NCI-H2029 (cell line): ENCODE measurements at places on chromosomes 12 and 14.

DNA sequence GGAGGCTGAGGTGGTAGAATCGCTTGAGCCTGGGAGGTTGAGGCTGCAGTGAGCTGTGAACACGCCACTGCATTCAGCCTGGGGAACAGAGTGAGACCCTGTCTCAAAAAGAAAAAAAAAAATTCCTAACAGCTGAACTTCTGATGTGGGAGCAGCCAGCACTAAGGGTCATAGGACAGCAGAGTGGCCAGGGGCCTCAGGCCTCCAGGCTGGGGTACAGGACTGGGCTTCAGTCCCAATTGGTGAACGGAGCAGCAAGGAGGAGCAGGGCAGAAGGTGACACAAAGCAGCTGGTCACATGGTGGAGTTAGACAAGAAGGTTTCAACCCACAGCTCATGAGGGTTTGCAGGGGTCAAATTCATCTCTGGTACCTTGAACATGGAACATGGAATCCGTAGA is 40.8 kb upstream of the NRXN3 start:
- DNase-seq: no peak

DNA sequence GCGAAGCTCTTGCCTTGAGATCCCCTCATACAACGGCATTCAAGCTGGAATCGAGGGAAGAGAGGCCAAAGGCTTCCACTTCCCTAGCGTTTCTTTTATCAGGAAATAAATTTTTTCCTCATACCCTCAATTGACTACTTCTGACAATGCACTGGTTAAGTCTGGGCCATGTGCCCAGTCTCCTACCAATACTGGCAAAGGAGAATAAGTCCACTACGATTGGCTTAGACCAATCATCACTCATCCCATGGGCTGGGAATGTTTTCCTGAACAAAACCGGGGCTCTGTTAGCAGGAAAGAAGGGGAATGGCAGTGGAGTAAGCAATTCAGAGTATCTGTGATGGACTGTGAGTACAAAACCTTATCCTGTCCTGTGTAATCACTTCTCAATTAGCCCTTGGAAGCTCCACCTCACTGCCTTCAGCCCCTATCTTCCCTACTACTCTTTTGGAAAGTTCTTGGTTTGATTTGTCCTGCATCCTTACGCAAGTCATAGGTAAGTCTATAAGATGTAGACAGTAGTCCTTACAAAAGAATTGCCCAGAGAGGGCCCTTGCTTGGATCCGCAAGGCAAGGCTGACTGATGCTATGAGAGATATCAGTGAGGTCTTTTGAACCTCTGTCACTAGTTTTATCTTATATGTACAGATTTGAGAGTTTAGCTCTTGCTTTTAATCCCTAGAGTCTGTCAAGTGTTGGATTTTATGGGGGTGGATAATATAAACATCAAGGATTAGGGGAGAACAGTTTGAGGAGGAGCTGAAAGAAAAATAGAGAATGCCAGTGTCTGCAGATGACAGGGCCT is 36.3 kb upstream of the CDK17 start:
- no peak for DNase-seq

DNA sequence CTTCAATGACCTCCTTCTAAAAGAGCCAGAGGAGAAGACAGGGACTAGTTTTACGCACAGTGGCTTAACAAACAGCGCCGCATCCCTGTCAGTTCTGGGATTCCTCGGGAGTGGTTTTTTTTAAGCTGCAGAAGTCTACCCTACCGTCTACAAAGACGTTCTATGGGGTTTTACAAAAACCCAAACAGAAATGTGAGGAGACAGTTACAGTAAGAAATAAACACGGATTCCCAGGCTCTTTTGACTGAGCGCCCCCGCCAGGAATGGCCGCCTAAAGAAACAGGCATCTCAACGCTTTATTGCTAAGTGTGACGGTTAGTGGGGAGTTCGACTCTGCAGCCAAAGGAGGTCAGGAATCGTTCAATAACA is 484 bp downstream of the ALKBH1 start:
- DNase-seq: no peak

DNA sequence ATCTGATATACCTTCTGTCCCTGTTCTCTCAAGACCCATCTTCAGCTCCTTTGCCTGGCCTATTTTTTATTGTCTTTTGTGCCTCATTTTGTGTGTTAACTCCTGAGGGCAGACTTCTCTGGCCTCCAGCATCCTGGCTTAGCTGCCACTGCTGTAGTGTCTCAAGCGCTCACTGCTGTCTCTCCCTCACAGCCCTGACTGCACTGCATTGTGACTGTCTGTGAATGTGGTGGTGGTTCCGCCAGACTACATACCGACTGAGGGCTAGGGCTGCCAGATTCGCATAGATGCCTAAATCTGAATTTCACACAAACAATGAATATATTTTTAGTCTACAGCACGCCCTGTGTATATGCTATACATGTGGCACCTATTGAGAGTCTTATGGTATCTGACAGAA is 1088.9 kb upstream of the TMEM132C start:
- no peak for DNase-seq

DNA sequence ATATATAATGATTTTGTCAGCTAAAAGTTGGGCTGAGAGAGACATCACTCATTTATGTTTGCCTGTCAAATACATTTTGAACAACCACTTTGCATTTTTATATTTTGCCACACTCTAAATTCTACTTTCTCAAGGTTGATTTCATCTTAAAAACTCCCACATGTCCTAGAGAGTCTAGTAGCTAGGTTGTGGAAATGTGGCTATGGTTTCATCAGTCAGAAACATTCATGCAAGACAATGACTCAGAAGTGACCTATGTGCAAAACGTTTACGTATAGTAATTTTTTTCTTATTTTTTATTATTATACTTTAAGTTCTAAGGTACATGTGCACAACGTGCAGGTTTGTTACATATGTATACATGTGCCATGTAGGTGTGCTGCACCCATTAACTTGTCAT is 27.4 kb upstream of the PRKD1 start:
- DNase-seq: no peak

GRCh38 chr12:38477340-38478090 is 160.9 kb downstream of the ALG10B start:
- no peak for DNase-seq

DNA sequence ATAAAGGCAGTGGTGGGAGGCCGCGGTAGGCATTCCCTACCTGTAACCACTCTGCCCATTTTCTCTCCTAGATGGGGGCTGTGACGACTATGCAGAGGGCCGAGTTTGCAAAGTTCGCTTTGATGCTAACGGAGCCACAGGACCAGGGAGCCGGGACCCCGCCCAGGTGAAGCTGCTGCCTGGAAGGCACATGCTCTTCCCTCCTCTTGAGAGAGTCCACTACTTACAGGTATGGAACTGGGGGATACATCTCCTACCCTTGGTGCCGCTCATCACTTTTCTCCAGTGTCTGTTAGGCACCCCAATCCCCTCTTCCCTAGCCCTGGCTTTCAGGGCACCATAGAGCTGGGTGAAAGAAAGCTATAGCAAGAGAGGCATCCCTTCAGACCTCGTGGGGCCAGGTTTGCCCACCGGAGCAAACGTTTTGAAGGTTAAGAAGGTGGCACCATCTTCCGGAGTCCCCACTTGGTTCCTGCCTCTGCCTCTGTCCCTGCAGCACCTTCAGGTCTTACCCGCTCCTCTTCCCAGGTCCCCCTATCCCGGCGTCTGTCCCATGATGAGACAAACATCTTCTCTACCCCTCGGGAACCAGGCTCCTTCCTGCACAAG is 2.0 kb upstream of the P3H3 start:
- DNase-seq: no peak

DNA sequence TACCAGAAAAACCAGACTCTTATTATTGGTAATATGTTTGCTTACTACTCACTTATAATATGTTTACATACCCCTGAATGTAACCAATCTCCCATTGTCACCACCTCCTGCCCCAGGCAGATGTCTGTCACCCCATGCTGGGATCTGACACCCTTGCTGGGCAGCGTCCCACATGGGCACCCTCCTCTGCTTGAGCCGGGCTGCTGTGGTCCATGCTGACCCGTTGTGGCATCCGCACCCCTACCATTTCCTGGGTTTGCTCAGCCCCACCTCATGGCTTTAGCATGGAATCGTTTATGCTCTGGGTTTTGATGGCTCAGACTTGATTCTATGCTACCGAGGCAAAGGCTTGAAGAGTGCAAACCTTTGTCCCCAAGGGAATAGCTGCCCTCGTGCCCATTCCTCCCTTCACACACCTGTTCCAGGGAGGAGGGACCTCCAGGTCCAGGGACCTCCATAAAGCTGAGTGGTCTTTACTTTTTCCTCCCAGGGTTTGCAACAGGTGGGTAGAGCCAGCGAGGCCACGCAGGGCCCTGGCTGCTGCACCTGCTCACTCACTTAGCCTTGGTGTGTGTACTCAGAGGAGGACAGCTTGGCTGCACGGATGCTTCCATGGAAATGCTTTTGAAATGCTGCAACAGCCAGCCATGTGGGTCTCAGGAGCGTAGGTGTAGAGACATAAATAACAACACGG is 68.7 kb downstream of the PRMT8 start:
- peak; percentile 35 for DNase-seq

DNA sequence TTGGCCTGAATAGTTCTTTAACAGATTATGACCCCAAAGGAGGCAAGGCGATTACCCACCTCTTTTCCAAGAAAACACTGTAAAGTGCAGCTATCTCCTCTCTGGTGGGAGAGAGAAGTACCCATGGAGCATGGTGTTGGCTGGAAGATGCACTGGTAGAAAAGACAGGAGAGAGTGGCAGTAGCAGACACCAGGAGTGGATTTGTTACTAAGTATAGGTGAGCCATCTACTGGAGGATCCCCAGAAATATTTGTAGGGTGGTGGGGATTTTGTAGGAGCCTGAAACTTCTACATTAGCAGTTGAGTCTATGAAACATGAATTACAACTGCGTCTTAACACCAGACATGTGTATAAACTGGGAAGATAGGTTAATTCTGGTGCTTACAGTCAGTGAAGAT is 148.0 kb downstream of the SLC38A4 start:
- no peak for DNase-seq

- no peak for DNase-seq
Observed at GRCh38 chr12:85274315-85274651, 5.7 kb upstream of the ALX1 start.

- no peak for DNase-seq
Observed at GRCh38 chr14:91751719-91752118, 19.8 kb upstream of the CATSPERB start.

GRCh38 chr14:59355091-59355490 is 110.1 kb downstream of the GPR135 start:
- no peak for DNase-seq

- DNase-seq: no peak
Observed at GRCh38 chr14:87158283-87158682, 834.7 kb downstream of the GALC start.

DNA sequence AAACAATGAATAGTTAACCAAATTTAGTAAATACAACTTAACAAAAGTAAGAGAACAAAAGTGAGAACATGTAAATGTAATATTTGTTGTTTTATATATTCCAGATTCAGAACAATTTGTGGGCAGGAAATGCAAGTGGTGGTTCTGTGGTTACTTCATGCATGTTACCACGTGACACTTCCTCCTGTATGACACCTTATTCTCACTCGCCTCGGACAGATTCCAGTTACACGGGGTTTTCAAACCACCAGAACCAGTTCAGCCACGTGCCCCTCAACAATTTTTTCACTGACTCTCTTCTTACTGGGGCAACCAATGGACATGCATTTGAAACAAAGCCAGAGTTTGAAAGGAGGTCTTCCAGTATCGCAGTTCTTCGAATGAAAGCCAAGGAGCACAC is 21.0 kb downstream of the ALX1 start:
- DNase-seq: no peak

GRCh38 chr12:94710933-94711332 is 60.6 kb upstream of the TMCC3 start:
- no peak for DNase-seq

DNA sequence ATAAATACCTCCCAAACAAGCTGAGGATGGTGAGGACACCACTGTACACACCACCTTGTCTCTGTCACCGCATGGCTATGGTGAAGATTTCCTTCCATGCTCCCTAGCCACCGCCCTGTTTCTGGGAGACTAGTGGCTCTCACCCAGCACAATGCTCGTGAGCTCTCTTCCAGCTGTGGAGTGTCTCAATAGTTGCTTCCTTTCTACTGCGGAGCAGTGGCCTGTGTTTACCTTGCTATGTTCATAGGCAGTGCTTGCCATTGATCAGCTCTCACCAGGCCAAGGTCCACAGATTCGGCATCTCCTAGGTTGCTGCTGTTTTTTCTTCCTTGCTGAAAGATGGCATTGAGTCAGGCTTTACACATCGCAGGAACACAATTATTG is 313.6 kb upstream of the RTL1 start:
- no peak for DNase-seq

DNA sequence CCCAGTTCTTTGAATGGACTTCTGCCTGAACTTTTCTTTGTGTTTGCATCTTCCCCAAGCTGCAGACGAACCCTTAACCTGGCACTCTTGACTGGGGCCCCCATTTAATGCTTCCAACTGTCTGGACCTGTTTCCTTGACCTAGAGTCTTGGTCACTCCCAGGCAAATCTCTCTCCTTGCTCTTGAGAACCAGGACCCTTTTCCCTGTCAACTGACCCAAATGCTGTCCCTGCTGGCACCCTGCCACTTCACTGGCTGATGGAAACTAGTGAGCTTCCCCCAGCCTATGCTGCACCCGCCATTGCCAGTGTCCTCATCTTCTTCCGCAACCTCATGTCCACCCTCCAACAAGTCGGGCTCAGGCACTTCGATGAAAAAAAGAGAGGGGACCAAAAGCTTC is 79.5 kb downstream of the PRIMA1 start:
- no peak for DNase-seq

GRCh38 chr12:122891661-122892525 is 4.0 kb downstream of the VPS37B start:
- DNase-seq: no peak

DNA sequence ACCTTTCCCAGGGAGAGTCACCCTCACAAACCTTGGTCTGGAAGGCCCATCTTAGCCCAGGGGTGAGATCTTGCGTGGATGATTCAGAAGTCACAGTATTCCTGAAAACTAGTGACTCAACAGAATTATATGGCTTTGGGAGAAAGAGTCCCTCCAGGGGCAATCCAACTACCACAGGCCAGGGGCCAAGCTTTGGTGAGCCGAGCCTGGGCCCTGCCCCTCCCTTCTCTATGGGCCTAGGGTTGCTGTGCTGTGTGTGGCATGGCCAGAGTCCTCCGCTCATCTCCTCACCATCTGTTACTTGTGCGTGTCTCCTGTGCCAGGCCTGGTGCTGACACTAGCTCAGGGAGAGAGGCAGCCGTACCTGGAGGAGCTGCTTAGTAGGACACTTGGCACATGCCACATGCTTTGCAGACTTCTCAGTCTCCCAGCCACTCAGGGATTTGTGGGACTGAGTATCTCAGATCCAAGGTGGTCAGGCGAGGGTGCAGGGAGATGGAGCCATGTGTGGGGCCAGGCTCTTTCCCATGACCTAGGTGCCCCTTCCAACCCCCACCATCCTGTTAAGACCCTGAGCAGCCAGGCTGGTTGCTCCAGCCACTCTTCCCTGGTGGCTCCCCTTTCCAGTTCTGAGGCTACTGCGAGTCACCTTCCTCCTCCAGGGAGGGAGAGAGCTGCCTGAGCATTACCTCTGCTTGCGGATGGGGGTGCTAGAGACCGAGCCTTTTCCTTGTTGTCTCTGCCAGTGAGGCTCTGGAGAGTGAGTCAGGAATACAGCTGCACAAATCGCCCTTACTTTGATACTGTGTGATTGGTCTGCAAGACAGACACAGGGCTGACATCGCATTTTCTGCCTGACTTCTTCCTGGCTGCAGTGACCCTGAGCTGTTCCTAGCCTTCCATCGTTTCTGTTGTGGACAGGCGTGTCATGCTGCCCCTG is 94.1 kb downstream of the SLC25A47 start:
- DNase-seq: no peak
